ENCODE measurements at places on chromosomes 7 and 10.

GRCh38 chr7:36227223-36227622 is 74.2 kb downstream of the EEPD1 start:
- no peak for DNase-seq

DNA sequence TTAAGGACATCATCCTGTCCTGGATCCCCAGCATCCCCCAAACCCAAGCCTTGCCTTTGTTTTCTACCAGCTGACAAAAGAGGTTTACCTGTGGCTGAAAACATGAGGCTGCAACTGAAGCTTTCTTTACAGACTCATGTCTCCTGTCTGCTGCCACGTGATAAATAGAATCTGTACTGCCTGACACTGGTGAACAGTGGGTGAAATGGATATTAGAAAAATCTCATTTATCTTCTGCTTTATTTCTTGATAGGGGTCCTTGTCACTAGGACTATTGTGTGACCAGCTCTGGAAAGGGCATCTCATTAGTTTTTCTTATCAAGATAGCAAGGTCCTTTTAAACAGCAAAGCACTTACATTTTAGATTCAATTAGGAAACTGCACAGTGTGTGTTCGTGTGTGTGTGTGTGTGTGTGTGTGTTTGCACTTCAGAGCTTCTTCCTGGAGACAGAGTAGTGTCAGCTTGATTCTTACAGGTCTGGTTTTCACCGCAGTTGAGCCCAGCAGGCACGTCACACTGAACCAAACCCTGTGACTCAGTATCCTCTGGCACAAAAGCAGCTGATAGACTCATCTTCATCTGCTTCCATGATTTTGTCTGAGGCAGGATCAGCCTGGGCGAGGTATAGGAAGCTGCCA is 373.5 kb upstream of the CELF2 start:
- no peak for DNase-seq

DNA sequence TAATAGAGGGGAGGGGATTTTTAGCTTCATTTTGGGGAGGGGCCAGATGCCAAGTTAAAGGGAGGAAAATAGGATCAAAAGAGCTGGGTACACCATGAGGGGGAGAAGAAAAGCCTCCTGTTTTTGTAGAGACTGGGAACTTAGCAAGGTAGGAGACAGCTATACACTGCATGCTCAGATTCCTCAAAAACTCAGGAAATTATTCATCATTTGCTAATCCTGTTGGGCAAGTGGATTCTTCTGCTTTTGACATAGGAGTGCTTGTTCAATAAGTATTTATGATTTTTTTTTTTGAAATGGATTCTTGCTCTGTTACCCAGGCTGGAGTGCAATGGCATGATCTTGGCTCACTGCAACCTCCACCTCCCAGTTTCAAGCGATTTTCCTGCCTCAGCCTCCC is 73.4 kb downstream of the LYZL2 start:
- DNase-seq = no peak

DNA sequence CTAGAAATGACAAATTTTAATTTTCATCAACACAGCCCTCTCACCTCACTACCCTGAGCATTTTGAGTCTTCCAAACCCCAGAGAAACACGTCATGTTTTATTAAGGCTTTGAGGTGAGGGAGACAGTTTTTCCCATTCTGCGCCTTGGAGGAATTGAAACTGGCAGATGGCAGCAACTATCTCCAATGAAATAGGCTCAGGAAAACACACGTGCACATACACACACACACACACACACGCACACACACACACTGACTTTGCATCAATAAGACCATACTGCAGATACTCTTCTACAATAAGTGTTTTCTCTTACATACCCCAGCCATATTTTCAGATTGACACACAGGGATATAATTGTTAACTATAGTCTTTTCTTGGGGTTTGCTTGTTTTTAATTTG is 3.2 kb upstream of the SFTPA2 start:
- DNase-seq = no peak

GRCh38 chr10:16832351-16833080 is 15.3 kb upstream of the RSU1 start:
- DNase-seq = no peak

GRCh38 chr7:50481867-50482266 is 31.7 kb upstream of the FIGNL1 start:
- no peak for DNase-seq

DNA sequence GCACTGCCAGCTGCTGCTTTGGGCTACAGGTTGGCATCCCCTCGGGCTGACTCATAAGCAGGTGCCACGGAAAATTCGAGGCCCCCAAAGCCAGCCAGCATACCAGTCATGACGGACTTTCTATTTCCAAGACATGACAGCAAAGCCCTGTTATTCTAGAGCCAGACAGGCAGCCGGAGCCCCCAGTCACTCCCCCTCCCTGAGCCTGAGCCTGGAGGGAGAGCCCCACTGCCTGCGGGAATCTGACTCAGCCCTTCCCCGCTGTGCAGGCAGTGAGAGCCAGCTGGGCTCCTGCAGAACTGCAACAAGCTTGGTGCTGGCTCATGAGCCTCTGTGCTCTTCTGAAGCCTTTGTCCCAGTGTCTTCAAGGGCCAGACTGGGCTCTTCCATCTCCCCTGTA is 15.8 kb downstream of the BTBD16 start:
- no peak for DNase-seq

DNA sequence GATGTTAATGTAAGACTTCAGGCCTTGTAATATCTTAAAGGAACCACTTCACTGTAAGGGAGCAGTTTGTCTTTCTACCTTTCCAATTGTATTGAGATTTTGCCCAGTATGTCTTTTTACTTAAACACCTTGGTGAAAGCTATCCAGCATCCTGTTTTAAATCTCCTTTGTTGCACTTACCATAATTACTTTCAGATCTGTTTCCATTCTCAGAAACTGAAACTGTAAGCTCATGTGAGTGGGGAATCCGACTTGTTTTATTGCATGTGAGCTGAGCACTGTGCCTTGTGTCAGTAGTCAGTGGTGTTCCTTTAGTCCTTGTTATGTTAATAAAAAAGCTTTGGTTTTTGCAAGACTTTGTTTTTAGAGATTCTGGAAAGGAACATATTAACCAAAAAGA is 42.2 kb downstream of the BMPR1A start:
- DNase-seq = no peak

GRCh38 chr10:88291289-88292184 is 291.6 kb downstream of the RNLS start:
- DNase-seq = no peak

- no peak for DNase-seq
Measured at GRCh38 chr7:84677117-84677732, 482.6 kb upstream of the SEMA3A start.

DNA sequence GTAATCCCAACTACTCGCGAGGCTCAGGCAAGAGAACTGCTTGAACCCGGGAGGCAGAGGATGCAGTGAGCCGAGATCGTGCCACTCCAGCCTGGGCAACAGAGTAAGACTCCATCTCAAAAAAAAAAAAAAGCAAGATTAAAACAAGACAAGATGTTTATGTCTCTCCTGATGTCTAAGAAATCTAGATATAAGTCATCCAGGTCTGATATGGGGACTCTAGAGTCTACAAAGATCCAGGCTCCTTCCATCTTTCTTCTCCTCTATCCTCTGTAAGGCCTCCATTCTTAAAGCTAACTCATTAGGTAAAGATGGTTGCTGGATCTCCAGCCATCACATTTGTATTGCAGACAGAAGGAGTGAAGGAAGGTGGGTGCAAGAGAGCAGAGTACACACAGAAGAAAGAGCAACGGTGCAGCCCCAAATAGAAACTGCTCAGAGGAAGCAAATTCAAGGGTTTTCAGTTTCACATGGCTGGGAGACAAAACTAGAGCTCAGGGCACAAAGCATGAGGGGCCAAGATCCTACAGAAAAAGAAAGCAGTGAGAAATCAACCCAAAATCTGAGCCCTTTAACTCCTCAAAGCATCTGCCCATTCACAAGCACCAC is 57.6 kb downstream of the USP6NL start:
- no peak for DNase-seq

DNA sequence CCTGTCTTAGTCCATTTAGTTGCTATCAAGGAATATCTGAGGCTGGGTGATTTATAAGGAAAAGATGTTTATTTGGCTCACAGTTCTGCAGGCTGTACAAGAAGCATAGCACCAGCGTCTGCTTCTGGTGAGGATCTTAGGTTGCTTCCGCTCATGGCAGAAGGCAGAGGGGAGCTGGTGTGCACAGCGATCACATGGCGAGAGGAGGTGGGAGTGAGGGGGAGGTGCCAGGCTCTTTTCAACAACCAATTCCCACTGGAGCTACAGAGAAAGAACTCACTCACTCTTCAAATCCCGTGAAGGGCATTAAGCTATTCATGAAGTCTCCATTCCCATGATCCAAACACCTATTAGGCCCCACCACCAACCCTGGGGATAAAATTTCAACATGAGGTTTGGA is 371.6 kb downstream of the SH2D4B start:
- no peak for DNase-seq

- DNase-seq = no peak
Measured at GRCh38 chr10:29698773-29699490, 64.2 kb upstream of the SVIL start.

DNA sequence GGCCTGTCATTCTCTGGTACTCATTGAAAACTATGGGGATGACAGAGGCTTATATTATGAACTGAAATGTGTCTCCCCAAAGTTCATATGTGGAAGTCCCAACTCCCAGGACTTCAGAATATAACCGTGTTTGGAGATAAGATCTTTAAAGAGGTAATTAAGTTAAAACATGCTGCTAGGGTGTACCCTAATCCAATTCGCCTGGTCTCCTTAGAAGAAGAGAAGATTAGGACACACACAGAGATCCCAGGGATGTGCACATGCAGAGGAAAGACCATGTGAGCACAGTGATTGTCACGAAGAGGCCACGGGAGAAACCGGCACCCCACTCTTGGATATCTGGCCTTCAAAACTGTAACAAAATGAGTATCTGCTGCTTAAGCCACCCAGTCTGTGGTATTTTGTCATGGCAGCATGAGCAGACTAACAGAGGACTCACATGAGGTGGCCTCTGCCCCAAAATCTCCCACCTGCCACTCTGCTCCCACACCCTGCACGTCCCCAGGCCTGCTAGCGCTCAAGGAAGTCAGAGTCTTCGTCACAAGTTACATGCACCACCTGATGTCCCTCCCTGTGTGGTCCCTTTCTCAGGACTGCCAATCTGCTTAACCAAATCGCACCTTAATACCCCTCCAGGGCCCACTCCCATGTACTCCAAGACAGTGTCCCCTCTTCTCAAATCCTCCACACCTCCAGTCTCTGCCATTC is 26.8 kb downstream of the PLAC9 start:
- DNase-seq = no peak

- no peak for DNase-seq
Measured at GRCh38 chr10:52653263-52653909, 119.2 kb downstream of the MBL2 start.

GRCh38 chr10:15360566-15360965 is 10.5 kb downstream of the FAM171A1 start:
- DNase-seq = no peak

DNA sequence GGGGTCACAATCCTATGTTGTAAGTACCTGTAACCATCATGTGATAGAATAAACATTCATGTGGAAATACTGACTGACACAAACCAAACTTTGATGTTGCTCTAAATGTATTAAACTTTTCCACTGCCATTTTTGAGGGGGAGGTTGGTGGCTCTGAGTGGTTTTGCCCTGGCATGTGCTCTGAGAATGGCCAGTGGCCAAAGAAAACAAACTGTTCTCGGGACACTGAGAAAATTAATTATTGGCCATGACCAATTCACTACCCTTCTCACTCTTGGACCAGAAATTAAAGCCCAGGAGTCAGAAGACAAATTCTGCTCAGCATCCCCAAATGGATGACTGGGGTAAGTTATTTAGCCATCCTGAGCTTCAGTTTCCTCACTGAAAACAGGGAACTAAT is 195.9 kb downstream of the XPNPEP1 start:
- DNase-seq = no peak

DNA sequence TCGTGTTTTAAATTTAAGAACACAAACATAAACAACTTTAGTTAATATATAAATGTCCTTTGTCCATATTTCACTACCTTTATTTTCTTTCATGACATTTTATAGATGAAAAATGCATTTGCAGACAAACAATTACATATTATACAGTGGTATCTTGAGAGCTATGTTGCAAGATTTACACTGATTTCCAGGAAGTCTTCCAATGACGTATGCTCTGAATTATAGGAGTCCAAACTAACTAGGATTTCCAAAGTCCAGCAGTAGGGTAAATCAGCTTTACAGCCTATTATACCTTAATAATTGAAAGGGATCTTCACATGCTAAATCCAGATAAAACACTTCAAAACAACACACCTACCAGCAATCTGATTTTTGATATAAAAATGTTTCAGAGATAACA is 69.4 kb downstream of the HYCC1 start:
- DNase-seq = no peak

DNA sequence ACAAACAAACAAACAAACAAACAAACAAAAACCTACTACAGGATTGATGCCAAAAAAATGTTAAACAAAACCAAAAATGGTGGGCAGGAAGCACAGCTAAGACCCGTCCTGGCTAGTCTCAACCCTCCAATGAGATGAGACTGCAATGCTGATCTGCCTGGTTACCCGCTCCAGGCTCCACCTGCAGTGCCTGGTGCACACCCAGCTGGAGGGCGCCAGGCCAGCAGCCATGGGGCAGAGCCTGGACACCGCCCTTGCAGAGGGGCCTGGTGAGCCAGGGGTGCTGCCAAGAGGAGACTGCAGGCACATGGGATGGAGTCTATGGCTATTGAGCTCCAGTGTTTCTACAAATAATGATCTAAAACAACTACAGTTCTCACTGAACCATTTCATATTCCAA is 107.0 kb downstream of the LARP4B start:
- no peak for DNase-seq

DNA sequence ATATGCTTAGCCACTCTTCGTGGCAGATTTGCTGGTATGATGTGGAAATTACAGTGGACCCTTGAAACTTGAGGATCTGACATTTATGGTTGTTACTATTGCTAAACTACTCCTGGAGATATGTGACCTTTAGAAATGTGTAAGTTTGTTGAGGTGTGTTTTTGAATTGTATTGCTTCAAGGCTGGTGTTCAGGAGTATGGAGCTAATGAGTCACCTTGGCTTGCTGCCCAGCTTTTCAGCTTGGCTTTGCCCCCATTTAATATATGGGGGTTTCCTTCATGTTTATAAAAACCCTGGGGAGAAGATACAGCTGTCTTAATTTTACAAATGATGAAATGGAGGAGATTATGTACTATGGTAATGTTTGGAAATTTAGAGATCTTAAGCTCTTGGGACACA is 11.6 kb downstream of the HBP1 start:
- DNase-seq = peak; percentile 79

DNA sequence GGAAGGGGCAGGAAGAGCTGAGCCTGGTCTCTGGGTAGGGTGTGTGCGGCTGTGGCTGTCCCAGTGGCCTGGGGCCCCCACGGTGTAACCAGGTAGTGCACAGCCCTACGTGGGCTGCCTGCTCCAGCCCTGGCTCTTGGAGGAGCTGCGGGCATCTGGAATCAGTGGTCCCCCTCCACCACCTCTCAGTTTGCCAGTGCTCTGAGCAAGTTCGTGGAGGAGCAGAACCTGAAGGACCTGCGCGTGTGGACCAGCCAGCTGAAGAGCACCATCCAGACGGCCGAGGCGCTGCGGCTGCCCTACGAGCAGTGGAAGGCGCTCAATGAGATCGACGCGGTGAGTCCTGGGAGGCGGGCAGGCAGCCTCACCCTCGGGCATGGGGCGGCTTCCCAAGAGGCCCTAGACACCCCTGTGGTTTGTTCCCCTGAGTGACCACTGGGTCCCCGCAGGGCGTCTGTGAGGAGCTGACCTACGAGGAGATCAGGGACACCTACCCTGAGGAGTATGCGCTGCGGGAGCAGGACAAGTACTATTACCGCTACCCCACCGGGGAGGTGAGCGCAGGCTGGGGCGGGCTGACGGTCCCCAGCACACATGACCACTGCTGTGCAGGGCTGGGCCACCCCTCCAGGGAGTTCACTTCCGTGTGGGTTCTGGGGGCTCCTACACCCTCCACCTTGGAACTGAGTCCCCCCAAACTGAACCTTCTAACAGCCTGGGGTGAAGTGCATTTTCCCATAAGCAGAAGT is 18.6 kb downstream of the PFKFB3 start:
- no peak for DNase-seq

All from CD4-positive, alpha-beta T cell treated with Interleukin-6 for 4 hours (primary cell).